ENCODE measurements at places on chromosomes 6 and 20. TPM values are rescaled to one million over a fixed set of nuclear protein-coding genes. Genes with fewer than 3 reads are reported as not detected.
A peak's percentile ranks its signal among the peaks of the same experiment; 100 is the strongest.

DNA sequence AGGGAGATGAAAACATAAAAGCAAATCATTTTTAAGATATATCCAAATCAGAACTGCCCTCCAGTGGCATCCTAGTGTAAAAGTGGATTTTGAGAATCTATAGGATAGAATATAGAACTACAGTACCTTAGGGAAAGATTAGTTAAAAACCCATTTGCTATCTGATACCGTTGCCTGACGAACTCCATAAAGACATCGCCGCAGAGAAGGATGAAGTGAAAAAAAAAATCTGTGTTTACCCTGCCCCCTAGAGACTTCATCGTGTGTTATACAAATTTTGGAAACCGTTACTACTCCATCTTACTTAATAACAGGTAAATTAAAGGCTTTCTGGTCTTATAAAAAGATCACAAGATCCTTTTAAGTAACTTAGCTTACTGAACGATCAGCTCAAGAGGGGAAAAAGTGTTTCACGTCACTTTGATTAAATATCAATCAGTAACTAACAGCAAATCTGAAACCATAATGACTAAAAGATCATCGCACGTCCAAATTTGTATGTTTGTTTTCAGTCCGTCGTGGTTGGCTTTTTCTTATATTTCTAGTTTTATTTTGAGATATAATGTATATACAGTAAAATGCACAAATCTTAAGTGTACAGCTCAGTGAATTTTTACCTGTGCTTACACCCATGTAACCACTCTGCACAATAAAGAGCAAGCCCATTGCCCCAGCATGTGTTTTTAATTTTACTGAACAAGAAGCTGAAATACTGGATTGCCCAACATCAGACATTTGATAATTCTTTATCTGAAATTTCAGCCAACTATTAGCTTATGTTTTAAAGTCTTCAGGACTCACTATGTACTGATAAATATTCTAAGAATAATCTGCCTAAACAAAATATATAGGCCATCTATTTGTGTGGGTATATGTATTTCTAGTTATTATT, 881 bp upstream of the MCM3 start:
- DNase-seq, result no peak

DNA sequence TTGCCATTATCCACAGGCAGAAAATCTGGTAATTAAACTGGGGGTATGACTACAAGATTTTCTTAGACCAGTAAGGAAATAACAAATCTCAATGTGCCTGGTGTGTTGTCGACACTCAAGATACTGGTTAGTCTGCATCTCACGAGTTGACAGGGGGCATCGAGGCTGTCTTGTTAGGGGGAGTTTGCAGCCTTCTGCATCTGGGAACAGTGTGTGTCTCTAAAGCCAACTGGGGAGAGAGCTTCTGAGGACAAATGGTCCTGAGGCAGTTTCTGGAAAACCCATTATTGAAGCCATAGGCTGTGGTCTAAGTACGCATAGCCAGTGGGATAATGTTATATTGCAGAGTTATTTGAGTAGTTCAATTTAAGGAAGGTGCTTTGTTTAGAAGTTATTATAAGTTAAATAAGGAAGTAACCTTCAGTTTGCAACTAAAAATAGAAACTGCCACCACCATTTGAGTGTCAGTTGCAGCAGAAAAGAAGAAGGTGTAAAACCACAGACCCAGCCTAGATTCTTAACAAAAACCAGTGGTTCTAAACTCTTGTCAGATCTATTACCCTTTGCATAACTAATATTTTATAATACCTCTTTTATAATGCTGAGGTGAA, 15.4 kb upstream of the MAPK13 start:
- no peak for DNase-seq

DNA sequence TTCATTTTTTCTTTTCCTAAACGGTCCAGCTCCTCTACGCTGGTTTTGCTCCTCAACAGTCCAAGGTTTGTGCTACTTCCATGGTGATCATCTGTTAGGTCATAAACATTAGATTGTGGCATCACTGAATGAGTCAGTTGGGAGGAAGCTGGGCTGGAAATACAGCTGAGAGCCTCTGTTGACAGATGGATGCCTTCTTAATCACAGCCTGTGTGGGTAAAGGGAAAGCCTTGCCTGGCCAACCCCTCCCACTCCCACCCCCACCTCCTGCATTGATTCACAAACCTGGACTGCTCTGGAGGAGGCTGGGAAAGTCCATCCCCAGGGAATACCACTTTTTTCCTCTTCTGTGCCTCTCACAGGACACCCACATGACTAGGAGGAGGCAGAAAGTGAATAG, 180.6 kb upstream of the CCN2 start:
- DNase-seq, result no peak

- DNase-seq, result no peak
Observed at GRCh38 chr20:5136096-5136495, 9.3 kb downstream of the CDS2 start.

The HLA-DOA gene
- 2.1 TPM for total RNA-seq

- DNase-seq, result no peak
Observed at GRCh38 chr6:4819706-4820283, 43.6 kb downstream of the CDYL start.

DNA sequence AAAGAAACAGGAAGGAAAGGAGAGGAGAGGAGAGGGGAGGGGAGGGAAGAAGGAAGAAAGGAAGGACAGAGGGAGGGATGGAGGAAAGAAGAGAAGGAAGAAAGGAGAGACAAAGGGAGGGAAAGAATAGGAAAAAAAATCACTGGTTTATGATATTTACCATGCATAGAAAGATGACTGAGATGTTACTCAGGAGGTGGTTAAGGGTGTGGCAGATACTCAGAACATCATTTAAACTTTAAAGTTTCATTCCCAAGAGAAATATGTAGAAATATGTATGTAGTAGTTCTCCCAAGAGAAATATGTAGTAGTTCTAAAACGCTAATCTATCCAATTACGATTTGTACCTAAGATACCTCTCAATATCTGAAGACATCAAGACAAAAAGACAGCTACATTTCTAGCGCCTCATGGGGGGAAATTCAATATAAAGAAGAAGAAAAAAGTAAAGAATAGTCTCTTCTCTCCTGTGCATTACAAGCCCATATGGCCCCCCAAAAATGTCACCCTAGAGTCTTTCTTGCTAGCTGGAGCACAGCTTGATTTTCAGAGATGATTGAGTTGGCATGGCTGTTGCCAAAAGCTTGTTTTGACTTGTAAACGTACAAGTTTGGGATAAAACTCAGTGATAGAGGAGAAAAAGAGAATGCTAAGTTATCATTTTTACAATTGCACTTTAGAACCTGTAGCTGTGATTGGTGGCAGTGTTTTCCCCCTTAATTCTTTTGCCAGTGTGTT, 539.2 kb downstream of the CDH26 start:
- DNase-seq, result no peak

- DNase-seq, result no peak
Observed at GRCh38 chr6:79413562-79414002, 123.6 kb downstream of the LCA5 start.

DNA sequence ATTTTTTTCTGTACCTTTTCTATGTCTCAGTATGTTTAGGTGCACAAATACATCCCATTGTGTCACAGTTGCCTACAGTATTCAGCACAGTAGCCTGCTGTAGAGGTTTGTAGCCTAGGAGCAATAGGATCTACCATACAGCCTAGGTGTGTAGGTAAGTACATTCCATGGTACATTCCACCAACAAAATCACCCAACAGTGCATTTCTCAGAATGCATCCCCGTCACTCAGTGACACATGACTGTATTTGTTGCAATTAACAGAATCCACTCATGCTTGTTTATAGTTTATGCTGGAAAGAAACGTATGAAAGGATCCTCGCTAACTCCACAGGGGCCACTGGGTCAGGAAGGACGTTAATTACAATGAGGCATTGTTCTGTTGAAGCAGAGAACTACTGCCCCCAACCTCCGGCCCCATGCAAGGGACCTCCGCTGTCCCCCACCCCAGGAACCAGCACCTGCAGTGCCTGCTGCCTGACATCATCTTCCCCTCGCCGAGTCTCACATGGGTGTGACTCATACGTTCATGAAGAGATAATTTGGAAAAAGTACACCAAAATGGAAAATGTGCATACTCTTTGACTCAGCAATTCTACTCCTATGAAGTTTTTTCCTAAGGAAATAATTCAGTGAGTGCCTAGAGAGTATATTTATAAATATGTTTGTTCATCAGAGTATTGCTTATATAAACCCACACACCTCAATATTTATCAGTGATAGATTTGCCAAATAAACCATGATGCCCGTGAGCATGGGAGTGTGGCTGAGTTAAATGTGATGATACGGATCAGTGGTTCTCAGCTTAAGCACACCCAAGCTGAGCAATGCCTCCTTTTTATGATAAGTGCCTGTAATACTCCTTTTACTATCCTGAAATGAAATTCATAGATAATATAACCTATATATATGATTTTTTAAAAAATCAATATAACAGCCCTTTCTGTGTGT, 156.4 kb upstream of the ECI2 start:
- no peak for DNase-seq

The PKIG gene
- total RNA-seq, result 349 TPM

- no peak for DNase-seq
Observed at GRCh38 chr6:87261534-87261933, 60.9 kb upstream of the SMIM8 start.

DNA sequence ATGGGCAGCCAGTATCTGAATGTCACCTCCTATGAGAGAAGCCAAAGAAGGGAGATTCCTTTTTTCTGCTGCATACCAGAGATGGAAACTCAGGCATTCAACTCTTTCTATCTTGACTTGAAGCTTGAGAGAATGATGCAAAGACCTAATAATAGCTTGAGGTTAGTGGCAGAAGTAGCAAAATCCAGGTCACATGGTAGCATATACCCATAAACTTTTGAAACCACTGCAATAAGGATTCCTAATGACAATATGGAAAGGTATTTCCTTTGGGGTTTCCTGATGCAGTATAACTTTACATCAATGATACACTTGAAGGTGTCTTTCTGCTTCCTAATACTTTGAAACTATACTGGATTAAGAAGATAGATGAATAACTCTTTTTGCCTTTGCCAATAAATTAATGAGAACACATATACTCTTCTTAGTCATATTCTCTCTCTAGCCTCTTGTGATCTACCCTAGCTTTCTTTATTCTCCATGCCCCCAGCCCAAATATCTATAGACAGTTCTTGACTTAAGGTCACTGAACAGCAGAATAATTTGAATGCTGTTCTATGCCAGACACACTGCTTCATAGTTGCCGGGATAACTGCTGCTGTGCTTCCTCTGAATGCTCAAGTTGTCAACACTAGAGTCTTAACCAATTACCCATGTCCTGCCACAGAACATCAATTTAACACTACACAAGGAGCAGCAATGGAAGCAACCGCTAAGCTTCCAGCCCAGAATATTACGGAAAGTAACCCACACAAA, 155.5 kb upstream of the SIM1 start:
- no peak for DNase-seq

DNA sequence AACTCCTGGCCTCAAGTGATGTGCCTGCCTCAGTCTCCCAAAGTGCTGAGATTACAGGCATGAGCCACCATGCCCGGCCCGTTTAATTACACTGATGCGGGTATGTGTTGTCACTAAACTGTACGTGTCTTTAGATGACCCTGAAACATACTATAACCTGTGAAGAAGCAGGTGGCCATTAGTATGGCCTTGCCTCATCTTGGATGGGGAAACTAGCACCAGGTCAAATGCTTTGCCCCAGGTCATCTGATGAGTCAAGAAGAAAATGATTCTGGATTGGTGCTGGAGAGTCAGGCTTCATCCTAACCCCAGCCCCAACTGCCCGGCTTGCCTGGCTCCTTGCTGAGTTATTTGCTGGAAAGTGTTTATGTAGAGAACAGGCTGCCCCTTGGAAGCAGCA, 2.9 kb upstream of the SASH1 start:
- DNase-seq, result no peak

The NNAT gene
- total RNA-seq, result 88.9 TPM

The PNLDC1 gene
- not detected for total RNA-seq

GRCh38 chr20:31603822-31604566, 1.1 kb upstream of the ID1 start:
- DNase-seq, result peak; percentile 97

The CRYBG1 gene
- total RNA-seq, result 5.8 TPM

The CEP57L1 gene
- 12.6 TPM for total RNA-seq

The WFDC12 gene
- total RNA-seq, result not detected

DNA sequence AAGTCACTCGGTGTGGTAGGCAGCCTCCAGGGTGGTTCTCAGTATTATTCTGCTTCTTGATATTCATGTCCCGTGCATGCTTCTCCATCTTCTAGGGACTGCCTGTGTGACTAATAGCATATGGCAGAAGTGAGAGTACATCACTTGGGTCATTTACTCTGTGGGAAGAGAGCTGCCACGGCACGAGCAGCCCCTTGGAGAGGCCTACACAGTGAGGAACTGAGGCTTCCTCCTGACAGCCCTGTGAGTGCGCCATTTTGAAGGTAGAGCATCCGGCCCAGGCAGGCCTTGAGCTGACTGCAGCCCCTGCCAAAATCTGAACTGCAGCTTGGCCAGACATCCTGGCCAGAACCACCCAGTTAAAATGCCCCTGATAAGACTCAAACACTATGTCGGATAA, 17.3 kb upstream of the MCUR1 start:
- no peak for DNase-seq

- no peak for DNase-seq
Observed at GRCh38 chr20:57076951-57077350, 189.5 kb downstream of the BMP7 start.

GRCh38 chr6:170497841-170498301, 55.2 kb downstream of the PSMB1 start:
- no peak for DNase-seq

The HEY2 gene
- 1.3 TPM for total RNA-seq

The TFAP2C gene
- 3.5 TPM for total RNA-seq

- DNase-seq, result no peak
Observed at GRCh38 chr6:18179770-18180356, 24.6 kb downstream of the KDM1B start.

The DNAH8 gene
- not detected for total RNA-seq

The RAB23 gene
- 171 TPM for total RNA-seq

The IMPG1 gene
- not detected for total RNA-seq

- no peak for DNase-seq
Observed at GRCh38 chr6:24902782-24903181, 33.0 kb downstream of the RIPOR2 start.

DNA sequence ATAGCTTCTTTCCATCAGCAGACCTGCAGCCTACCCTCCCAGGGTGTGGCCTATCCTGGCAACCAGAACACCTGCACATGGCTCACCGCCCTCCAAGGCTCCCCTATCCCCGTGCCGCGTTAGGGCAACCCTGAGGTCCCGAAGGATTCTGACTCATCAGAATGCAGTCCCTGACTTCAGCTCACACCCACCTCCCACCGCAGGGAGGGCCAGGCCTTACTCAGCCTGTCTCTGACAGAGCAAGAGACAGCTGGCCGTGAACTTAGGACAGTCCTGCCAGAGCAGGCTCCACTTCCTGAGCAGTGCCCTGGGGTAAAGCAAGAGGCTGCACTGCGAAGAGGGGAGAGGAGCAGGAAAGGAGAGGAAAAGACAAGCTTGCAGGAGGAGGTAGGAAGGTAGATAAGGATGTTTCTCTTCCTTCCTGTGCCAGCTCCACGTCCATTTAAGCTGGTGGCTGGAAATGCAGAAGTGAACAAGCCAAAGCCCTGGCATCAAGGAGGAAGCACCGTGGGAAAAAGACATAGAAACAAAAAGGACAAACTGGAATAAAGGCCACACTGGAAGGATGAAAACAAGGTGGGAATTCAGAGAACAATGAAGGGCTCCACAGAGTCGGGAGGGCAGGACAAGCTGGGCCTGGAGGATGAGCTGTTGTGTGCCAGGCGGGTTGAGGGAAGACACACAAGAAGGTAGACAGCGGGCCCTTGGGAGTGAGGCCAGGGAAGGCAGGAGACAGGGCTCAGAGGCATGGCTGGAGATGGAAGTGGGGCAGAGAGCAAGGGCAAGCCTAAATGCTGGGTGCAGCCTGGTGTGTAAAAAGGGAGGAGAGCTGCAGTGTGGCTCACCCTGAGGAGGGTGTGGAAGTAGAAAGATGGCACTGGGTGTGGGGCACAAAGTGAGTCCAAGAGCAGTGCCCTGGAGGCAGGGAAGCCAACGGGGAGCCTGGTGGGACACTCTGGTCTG, 102.7 kb downstream of the SLC23A2 start:
- no peak for DNase-seq

All from sigmoid colon (tissue), 7 donors.